ENCODE measurements at places on chromosomes 13 and 19. TPM values are rescaled to one million over a fixed set of nuclear protein-coding genes. Genes with fewer than 3 reads are reported as not detected.

The NR2C2AP gene
- 39.5 TPM for total RNA-seq

The LRRC63 gene
- 1.0 TPM for total RNA-seq

The CNN1 gene
- not detected for total RNA-seq

The NCCRP1 gene
- total RNA-seq: not detected

The ZNF577 gene
- total RNA-seq: 5.7 TPM

The IL11 gene
- 0.95 TPM for total RNA-seq

The PCDH8 gene
- total RNA-seq: not detected

The SLC17A7 gene
- not detected for total RNA-seq

The C19orf85 gene
- total RNA-seq: not detected

The IRS2 gene
- 2.3 TPM for total RNA-seq

The CPAMD8 gene
- total RNA-seq: 0.11 TPM

The RNF17 gene
- total RNA-seq: 0.39 TPM

The RFPL4AL1 gene
- total RNA-seq: not detected

The ENOX1 gene
- 1.7 TPM for total RNA-seq

The C19orf81 gene
- not detected for total RNA-seq

The ADGRE3 gene
- not detected for total RNA-seq

The CNMD gene
- not detected for total RNA-seq

The ZNF560 gene
- not detected for total RNA-seq

The DAND5 gene
- 0.40 TPM for total RNA-seq

The F7 gene
- total RNA-seq: not detected

The ACER1 gene
- not detected for total RNA-seq

The PROZ gene
- total RNA-seq: 0.39 TPM

The ZNF57 gene
- 4.7 TPM for total RNA-seq

The ZIM2 gene
- not detected for total RNA-seq

The GEMIN7 gene
- 56.9 TPM for total RNA-seq

The GIPR gene
- 7.5 TPM for total RNA-seq

The ERFL gene
- total RNA-seq: 0.89 TPM

The URAD gene
- total RNA-seq: not detected

The KLK14 gene
- total RNA-seq: 0.77 TPM

The ZNF154 gene
- total RNA-seq: 0.35 TPM

The USP12 gene
- total RNA-seq: 77.2 TPM

The SPATA13 gene
- 56.5 TPM for total RNA-seq

All from activated T-helper 17 cell treated with anti-CD3 and anti-CD28 coated beads, Interleukin-2, amount 50 U/mL, for 72 hours (primary cell).